Stimulated activated CD4-positive, alpha-beta T cell treated with anti-CD3 and anti-CD28 coated beads, TNF-alpha, amount 100 ng/mL, for 24 hours (primary cell): ENCODE measurements at places on chromosomes 13 and 19.

DNA sequence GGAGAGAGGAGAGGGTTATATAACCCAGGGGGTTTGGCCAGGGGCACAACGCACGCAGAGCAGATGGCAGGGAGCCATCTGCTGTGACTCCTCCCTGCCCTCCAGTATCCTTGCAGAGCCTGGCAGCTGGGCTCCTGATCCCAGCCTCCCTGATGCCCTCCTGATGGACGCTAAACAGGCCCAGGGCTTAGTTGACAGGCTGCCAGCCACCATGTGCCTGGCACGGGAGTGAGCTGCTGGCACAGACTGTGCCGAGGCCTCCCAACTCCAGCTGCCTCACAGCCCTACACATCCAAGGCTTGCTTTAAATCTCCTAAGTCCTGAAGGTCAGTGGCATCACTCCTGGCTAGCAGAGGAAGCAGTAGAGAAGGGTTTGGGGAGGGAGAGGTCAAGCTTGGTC lies 16.7 kb downstream of the SYDE1 start:
- no peak for DNase-seq

DNA sequence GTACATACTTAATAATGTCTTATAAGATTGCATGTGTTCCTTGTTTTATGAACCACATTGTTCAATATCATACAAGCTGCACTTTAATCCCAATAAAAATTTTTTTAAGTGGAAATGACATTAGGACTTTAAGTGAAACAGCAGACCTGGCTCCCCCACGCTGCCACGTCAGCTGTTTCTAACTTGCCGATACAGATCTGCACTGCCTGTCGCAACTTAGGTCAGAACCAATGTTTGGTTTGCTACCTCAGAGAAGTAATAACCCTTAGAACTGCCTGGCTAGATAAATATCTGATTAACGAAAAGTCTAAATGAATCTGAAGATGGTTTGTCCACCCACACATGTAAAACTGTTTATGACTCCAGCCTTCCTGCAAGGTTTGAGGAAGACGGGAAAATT lies 327.5 kb upstream of the DACH1 start:
- DNase-seq: no peak

DNA sequence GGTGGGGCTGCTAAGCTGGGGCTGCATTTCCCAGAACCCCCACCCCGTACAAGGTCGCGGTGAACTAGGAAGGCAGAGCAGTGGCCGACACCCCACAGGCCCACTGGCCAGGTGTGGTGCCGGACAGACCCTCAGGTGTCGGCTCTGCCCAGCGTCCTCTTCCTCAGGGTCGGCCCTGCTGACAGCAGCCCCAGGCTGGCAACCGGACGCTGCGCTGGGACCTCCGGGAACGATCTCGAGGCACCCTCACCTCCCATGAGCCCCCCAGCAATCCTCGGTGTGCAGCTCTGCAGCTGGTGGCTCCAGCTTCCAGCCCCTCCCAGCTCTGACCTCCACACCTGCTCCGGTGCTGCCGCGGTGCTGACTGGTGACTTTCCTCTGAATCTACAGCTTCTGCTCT lies 142.9 kb upstream of the SPACA7 start:
- DNase-seq: no peak

GRCh38 chr13:25923217-25924085 lies 128.4 kb downstream of the SHISA2 start:
- no peak for DNase-seq

GRCh38 chr13:100306030-100306429 lies 217.1 kb downstream of the PCCA start:
- DNase-seq: no peak
